ENCODE measurements at places on chromosomes 16 and 17.

DNA sequence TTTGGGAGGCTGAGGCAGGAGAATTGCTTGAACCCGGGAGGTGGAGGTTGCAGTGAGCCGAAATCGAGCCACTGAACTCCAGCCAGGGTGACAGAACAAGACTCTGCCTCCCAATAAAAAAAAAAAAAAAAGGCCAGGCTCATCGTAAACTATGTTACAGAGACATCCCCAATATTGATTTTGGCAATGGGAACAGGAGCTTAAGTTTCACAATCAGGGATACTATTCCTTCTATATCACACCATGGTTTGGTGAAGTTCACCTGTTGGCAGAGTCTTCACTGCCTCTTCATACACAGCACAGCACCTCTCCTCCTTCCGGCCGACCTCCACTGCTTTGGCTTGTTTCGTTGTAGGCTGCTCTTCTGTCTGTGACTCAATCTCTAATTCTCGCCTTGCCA lies 21.2 kb downstream of the UTP6 start:
- no peak for DNase-seq

DNA sequence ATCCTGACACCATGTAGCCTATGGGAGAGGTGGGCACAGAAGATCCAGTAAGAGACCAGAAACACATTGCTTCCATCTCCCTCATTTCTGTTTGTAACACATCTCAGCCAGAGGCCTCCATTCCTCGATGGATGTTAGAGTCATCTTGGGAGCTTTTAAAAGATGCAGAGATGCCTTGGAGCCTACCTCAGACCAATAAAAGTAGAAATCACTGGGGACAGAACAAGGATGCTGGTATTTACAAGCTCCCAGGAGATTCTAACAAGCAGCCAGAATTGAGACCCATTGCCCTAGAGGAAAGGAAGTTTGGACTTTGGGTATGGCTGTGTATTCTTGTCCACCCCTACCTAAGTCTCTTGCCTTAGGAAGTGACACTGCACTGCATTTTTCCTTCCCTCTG lies 40.8 kb downstream of the HS3ST3A1 start:
- no peak for DNase-seq

GRCh38 chr17:57726213-57726790 lies 18.8 kb downstream of the CCDC182 start:
- no peak for DNase-seq

GRCh38 chr16:89191033-89191900 lies 9.1 kb downstream of the SLC22A31 start:
- DNase-seq: no peak

- DNase-seq: no peak
Measured at GRCh38 chr16:82091241-82091640, 56.2 kb downstream of the HSD17B2 start.

- no peak for DNase-seq
Measured at GRCh38 chr17:5380491-5381135, 38.8 kb downstream of the NUP88 start.

GRCh38 chr17:81870981-81871386 lies at the start of gene ARHGDIA:
TSS of gene ARHGDIA (minus strand) at chr17:81871337. CDS start at chr17:81869930, 1,407 bp downstream.
- no peak for DNase-seq

- no peak for DNase-seq
Measured at GRCh38 chr16:51184702-51185433, 33.8 kb upstream of the SALL1 start.

DNA sequence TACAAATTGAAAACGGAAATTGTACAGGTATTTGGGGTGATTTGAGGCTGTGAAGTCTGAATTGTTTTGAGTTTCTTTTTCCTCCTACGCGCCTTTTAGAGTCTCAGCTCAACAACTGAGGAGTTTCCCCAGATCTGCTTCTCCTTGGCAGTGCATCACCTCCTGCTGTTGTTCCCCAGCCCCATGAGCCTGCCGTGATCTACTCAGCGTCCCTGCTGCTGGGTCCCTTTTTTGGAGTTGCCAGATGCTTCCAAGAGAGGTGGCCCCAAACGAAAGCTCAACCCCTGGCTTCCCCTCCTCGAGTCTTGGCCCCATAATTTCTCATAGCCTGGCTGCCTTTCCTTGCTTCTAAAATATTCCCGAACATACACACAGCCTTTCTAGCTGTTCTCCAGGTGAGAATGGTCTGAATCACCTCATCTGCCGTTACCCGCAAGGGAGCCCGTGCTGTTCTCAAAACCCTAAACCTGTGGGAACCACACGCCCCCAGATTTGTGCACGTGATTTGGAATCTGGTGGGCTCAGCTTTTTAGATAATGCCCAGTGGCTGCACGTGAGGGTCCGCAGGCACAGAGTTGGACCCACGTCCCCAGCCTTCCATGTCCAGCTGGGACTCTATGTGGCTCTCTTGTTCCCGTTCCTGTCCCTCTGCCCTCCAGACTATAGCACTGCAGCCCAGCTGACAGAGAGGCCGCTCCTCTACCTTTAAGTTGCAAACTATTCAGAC lies 179.1 kb upstream of the CHMP6 start:
- DNase-seq: no peak

- no peak for DNase-seq
Measured at GRCh38 chr17:81277421-81277820, 17.7 kb downstream of the SLC38A10 start.

DNA sequence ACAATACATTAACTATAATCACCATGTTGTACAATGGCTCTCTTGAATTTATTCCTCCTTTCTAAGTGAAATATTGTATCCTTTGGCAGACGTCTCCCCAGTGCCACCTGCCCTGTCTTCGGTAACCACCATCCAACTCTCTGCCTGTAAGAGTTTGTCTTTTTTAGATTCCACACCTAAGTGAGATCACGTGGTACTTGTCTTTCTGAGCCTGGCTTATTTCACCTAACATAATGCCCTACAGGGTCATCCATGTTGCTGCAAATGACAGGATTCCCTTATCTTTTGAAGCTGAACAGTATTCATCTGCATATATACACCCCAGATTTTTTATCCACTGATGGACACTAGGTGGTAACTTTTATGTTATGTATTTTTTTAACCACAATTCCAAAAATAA lies 24.2 kb downstream of the ORC6 start:
- DNase-seq: no peak

Data from nucleus accumbens (tissue), 56 donors.